ENCODE measurements at places on chromosomes 11 and 22. TPM values are rescaled to one million over a fixed set of nuclear protein-coding genes. Genes with fewer than 3 reads are reported as not detected.
A peak's percentile ranks its signal among the peaks of the same experiment; 100 is the strongest.

The TTC36 gene
- total RNA-seq = 0.42 TPM

The LYVE1 gene
- total RNA-seq = 179 TPM

The MYRF gene
- total RNA-seq = 1.1 TPM

The TMEM86A gene
- total RNA-seq = 4.4 TPM

The MS4A1 gene
- 1.2 TPM for total RNA-seq

The KIF18A gene
- 1.0 TPM for total RNA-seq

The USH1C gene
- total RNA-seq = not detected

- DNase-seq = no peak
Measured at GRCh38 chr22:38270091-38270992, 2.5 kb downstream of the TMEM184B start.

- peak; percentile 55 for DNase-seq
Measured at GRCh38 chr22:49999063-49999945, 13.3 kb downstream of the IL17REL start.

DNA sequence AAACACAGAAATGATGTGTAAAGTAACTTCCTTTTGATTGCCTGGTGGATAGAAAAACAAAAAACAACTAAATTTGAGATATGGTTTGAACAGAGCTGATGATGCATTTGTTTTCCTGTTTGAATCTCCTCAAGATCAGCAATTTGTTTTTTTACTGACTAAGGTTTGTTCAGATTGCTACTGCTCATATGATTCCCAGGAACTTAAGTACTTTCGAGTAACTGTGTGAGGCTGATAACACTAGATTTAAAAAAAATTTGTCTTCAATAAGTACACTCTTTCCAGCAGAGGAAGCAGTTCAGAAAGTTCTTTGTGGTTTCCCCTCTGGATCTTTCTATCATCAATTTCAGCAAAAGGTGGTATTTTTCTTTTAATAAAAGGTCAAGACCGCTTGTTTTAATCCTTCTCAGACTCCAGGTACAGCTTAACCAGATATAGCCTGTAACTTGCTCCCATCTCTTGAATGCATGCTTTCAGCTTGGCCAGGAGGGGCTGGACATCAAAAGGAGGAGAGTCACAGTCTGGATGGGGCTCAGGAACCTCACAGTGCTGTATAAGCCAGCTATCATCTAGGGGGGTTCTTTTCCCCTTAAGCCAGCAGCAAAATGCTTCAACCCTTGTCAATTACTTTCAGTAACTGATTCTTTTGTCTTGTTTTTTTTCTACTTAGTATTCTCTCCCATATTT lies 12.3 kb upstream of the MS4A6E start:
- no peak for DNase-seq

DNA sequence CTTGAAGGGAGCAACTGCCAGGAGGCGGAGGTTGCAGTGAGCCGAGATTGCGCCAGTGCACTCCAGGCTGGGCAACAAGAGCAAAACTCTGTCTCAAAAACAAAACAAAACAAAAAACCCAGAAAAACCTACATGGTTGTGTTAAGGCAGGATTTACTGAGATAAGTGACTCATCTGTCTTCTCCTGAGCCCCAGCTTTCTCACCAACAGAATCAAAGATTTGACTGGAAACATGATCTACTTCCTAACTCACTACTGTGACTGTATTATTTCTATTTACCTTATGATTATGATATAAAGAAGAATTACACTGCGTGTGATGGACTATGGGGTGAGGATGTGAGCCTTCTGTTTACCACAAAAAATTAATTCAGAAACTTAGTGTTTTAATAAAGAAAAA lies 21.8 kb downstream of the FAM118B start:
- no peak for DNase-seq

DNA sequence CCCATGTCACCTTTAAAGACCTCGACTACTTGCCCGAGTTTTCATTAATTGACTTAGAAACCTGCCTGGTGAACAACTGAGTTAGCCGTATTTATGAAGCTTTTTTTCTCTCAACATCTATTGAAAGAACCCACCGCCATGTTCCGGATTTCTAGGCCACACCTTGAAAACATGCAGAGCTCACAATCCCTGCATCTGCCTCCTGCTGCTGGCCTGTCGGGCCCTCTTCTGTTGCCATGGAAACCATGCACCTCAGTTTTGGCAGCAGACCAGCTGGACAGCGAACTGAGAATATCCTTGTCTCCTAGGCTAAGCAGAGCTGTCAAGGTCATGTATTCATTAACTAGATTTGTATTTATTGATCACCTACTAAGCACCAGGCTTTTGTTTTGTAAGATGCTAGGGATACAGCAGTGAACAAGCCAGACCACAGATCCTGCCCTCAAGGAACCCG lies 4.3 kb upstream of the PATZ1 start:
- DNase-seq = no peak

GRCh38 chr22:22903355-22903777 lies 15.8 kb downstream of the IGLL5 start:
- peak; percentile 32 for DNase-seq

DNA sequence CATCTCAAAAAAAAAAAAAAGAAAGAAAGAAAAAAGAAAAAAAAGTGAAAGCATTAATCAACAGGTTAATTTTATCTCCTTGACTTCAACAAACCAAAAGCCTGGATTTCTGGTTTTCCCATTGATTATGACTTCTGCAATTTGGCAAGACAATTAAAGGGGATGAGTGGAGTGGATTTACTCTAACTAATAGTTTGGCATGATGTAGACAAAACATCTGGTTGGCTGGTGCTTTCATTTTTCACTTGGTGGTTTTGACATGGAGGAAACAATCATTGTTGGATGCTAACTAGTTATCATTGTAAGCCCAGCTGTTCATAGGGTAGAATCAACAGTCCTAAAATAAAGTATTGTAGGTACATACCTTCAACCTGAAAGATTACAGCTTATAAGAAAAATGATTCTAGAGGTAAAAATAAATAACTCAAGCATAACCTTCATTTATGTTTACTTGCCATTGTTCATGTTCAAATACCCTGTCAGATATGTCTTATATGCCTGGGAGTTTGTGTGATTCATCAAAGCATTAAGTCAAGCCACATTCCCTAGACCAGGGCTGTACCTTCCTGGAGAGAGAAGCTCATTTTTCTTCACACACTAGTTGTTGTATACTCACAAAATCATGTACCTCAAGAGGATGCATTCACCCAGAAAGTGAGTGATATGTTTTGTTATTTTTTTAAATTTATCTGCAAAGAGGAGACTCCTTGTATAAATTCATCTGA lies 15.1 kb downstream of the FIBIN start:
- DNase-seq = no peak

- DNase-seq = no peak
Measured at GRCh38 chr22:40641269-40641668, 4.8 kb upstream of the MRTFA start.

DNA sequence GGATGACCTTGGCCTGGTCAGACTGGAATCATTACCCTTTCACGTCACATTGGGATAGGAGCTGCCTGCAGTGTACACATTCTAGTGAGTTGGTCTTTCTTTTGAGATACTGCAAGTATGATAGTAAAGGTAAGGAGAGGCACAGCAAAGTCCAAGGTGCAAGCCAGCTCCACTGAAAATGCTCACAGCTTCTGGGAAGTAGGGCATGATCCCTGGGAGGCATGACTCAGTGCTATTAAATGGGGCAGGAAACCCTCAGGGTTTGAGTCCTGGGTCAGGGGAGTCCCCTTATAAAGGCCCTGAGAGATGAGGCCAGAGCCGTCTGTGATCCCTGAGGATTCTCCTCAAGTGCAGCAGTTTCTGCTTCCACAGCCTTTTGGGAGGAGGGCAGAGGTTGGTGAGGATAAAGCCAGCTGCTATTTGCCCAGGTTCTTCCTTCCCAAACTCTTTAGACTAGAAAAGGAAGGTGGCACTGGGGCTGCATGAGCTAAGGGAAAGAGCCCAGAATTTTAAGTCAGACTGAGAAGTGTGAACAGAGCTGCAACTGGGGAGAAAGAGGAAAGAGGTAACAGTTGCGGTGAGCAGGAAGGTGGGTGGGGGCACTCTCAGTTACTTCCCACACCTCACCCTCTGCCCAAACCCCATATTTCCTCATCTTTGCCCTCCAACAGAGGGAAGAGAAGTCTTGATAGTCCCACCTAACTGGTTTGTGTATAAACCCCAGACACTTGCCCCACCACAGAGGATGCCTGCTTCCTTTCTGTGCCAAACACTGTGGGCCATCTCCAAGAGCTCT lies 14.4 kb upstream of the OR52K1 start:
- DNase-seq = no peak

GRCh38 chr11:12693094-12693478 lies 18.9 kb downstream of the TEAD1 start:
- DNase-seq = no peak

- no peak for DNase-seq
Measured at GRCh38 chr22:24028533-24028932, 17.4 kb downstream of the CABIN1 start.

GRCh38 chr11:64799623-64800302 lies 3.3 kb downstream of the MAP4K2 start:
- DNase-seq = no peak

- DNase-seq = no peak
Measured at GRCh38 chr22:32771756-32772155, 29.7 kb upstream of the TIMP3 start.

- no peak for DNase-seq
Measured at GRCh38 chr11:85118151-85118550, 509.0 kb downstream of the DLG2 start.

DNA sequence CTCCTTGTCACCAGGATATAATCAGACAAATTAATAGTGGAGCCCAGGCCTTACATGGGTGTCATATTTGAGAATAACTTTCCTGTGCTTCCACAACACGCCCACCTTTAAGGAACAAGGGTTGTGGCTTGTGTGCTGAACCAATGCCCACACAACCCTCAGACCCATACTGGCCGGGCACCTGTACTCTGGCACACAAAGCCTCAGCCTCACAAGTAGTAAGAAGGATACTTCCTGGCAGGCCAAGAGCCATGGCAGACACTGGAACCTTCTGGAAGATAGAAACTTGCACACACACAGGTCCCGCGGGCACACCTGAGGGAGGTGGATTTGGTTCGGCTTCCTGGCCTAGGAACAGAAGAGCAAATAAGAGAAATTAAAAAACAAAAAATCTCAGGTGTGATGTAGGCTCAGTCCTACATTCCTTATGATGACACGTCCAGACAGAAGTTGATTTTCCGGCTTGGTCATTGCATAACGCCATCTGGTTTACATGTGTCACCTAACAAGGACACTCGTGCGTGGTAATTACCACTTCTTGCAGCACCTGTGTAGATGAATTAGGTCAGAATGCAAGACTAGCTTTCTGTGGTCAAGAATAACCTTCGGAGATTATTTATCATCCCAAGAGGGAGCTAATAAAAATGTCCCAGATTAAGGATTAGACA lies 5.8 kb upstream of the BRD1 start:
- peak; percentile 4 for DNase-seq

- DNase-seq = no peak
Measured at GRCh38 chr11:117613521-117613920, 183.5 kb downstream of the DSCAML1 start.

DNA sequence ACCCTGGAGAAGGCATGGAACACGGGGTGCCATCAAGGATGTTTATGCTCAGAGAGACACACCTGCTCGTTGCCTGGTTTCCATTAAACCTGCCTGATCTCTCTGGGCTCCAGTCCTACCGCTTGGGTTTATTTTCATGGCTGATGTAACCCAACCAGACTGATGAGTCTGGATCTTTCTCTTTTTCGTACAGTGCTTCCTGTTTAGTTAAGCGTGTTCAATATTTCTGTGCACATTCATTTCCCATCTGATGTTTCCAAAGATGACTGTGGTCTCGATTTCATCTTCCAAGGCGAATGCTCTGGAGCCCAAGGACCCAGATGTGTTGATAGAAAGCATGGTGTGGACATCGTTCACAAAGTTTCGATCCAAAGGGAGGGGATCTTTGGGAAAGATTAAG lies 84.3 kb downstream of the SNX19 start:
- no peak for DNase-seq

GRCh38 chr22:19522190-19522880 lies 1.9 kb downstream of the CLDN5 start:
- DNase-seq = peak; percentile 75

DNA sequence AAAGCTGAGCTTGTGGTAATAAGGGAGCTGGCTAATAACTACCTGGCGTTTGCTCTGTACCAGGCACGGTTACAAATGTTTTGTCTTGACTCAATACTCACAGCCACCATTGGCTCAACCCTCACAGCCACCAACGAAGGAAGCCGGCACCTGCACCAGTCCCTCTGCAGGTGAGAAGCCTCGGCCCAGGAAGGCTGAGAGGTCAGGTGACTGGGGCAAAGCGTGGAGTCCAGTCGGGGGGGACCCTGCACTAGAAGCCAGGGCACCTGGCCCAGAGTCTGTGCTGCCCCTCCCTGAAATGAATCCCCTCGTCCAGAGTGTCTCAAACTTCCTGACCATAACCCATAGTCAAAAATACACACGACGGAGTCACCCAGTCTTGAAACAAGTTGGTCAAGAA lies 90.1 kb downstream of the PHF21B start:
- DNase-seq = peak; percentile 26

DNA sequence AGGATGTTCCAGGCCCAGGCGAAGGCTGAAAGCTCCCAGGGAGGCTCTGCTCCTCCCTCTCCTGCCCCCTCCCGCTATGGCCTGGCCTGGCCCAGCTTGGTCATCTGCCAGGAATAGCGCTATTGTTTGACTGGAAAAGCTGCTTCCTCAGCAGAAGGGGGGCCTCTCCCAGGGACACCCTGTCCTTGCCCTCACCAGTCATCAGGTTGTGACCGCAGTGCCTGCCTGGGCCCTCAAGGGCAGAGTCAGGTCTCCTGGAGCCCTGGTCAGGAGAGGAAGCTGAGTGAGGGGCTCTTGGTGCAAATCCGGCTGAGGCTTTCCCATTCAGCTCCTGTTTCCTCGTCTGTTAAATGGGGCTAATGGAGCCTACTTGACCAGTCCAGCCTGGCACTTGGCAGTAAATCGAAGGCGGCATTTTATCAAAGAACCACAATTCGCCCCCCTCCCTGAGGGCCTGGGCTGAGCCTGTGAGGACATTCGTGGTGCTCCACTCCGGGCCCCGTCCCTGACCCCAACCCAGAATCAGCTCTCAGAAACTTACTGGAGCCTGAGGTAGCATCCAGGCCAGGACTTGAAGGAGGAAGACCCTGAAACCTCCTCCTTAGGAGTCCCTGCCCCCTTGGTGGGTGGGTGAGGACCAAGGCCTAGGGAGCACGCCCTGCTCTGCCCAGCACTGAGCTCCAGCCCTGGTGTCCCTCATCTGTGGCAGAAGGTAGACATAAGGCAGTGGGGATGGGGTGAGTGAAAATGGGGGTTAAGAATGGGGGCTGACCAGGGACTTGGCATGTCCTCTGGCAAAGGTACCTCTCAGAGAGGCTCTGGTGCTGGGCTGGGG lies 2.0 kb upstream of the CASTOR1 start:
- peak; percentile 92 for DNase-seq

- DNase-seq = no peak
Measured at GRCh38 chr11:130813196-130813595, 103.1 kb downstream of the SNX19 start.

Measured in aorta (tissue), 5 donors.